ENCODE measurements at places on chromosomes 12 and 14. TPM values are rescaled to one million over a fixed set of nuclear protein-coding genes. Genes with fewer than 3 reads are reported as not detected.

Gene CCND2
- total RNA-seq = 23.9 TPM

Gene TAS2R9
- not detected for total RNA-seq

Gene NYNRIN
- 24.0 TPM for total RNA-seq

Gene CSRP2
- 23.3 TPM for total RNA-seq

Gene GYS2
- total RNA-seq = not detected

Gene SLC6A15
- total RNA-seq = 2.1 TPM

Gene ERP27
- under 0.01 TPM for total RNA-seq

Gene FAM222A
- 2.1 TPM for total RNA-seq

Gene IRAK3
- 11.7 TPM for total RNA-seq

Gene GLT8D2
- 34.1 TPM for total RNA-seq

Gene KRT75
- total RNA-seq = not detected

Gene STYK1
- 0.26 TPM for total RNA-seq

Gene SLCO1A2
- total RNA-seq = not detected

Data from pericardium fibroblast (primary cell).